ENCODE measurements at places on chromosomes 3 and 15.
A peak's percentile ranks its signal among the peaks of the same experiment; 100 is the strongest.

DNA sequence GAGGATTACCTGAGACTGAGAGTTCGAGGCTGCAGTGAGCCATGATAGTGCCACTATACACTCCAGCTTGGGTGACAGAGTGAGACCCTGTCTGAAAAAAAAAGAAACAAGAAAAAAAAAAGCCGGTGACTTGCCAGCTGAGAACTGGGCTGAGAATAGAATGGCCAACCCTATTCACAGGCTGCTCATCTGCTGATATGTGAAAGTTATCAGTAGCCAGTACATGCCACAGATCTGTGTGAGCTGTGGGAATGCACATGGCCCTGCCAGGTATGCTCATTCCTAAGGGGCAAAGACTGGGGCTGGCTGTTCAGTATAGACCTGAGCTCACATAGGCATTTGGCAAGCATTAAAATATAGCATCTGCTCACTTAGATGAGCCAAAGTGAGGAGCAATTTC lies 30.9 kb downstream of the IL20RB start:
- no peak for DNase-seq

- DNase-seq, result no peak
These were observed 61.6 kb upstream of the ACAN start for GRCh38 chr15:88741671-88742070.

DNA sequence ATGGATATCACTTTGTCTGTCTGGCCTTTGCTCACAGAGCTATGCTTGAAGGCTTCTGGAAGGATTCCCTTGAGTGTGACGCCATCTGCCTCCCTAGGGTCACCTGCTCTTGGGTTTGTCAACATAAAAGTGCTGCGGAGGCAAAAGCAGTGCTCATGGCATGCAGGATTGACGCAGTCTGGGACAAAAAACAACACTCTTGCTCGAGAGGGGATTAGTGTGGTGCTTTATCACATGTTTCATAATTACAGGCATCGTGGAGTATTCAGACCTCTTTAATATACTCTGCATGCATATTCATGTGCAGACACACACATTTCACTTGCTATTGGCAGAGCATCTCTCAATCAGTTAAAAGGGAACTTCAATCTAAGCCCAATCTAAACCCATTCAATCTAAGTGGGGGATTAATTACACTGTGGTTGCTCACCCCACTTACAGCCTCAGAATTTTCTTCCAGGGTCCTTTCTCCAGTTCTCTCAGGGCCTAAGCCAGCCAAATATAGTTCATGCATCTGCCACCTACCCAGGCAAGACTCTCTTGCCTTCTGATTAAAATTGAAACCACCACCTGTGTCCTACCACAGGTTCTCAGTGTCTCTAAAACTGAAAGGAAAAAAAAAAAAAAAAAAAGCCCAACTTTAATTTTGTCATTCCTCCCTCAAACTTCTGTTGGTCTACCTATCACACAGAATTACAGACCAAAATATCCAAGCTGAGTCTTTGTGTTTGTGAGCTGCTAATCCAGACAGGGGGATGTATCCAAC lies 75.6 kb downstream of the BFSP2 start:
- DNase-seq, result peak; percentile 65

- DNase-seq, result no peak
These were observed 58.6 kb downstream of the QTRT2 start for GRCh38 chr3:114115143-114115542.

GRCh38 chr3:139797724-139798343 lies 120.1 kb upstream of the NMNAT3 start:
- no peak for DNase-seq

DNA sequence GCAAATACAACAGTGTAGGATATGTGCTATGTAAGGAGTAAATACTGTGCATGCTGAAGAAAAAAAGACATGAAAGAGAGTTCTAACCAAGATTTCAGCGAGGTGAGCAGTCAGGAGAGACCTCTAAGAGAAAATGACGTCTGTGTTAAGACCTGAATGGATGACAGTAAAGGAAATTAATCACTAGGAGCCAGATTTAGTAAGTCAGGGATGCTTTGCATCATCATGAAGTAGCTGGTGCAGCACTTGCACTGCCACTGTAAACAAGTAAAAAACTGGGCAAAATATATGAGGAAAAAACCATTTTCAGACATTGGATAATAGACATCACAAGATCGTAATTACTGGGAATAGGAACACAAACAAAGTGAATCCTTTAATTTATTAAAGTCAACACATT lies 32.6 kb downstream of the RTP4 start:
- no peak for DNase-seq

GRCh38 chr15:41568350-41569017 lies 9.5 kb downstream of the TYRO3 start:
- DNase-seq, result no peak

GRCh38 chr3:109927726-109928125 lies 590.4 kb upstream of the DPPA4 start:
- DNase-seq, result no peak

DNA sequence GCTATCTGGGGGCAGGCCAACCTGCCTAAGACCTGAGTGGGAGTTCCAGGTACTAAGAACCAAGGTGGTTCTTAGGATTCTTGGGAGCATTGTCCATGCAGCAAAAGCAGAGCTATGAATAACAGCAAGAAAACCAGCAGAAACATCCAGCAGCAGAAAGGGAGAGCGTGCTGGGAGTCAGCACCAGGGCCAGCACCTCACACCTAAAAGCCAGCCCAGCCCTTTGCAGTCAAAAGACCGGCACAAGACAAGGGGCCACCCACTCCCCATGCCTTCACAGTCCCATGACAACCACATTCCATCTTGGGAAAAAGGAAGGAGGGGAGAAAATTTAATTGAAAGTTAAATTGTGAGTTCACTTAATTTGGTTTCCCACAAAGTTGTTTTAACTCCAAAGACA lies 364.9 kb downstream of the AGBL1 start:
- DNase-seq, result no peak

DNA sequence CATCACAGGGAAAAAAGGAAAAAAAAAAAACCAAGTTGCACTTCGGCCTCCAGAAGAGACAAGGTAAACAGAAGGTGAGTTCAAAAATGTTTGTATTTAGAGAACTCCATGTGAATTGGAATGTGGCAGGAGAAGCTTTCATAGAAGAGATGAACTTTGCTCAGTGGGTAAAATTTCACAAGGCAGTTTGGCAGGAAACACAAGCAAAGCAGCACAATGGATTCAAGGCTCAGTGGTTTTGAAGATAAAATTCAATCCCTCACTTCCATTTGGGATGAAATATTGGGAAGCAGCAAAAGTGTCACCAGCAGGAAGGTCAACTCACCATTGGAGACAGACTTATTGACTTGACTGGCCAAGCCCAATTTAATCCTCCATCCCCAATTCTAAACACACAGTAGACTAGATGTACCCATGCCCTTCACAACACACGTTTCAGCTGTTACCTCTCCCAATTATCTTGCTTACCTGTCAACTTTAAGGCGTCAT lies 256.7 kb upstream of the ICE2 start:
- DNase-seq, result no peak

GRCh38 chr15:22949074-22949547 lies 31.1 kb downstream of the CYFIP1 start:
- peak; percentile 34 for DNase-seq

All from DMS153 (cell line).